Skin of body (tissue), 3 donors: ENCODE measurements at places on chromosomes 11 and 22. TPM values are rescaled to one million over a fixed set of nuclear protein-coding genes. Genes with fewer than 3 reads are reported as not detected.

DNA sequence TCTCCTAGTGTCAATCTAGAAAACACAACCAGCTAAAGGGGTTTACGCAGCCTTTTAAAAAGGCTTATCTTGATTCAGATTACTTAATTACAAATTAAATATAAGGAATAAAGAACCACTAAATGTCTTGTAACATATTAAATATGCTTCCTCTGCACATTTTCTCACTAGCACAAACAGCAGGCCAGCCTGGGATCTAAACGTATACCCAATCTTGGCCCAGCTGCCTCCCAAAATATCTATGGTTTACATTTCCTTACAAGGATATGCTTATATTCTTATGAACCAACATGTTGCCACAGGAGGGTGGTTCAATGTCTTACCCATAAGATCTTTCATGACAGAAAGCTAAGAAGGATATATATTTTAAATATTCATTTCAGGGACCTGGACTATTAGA is 7.7 kb downstream of the LGR4 start:
- DNase-seq = no peak

DNA sequence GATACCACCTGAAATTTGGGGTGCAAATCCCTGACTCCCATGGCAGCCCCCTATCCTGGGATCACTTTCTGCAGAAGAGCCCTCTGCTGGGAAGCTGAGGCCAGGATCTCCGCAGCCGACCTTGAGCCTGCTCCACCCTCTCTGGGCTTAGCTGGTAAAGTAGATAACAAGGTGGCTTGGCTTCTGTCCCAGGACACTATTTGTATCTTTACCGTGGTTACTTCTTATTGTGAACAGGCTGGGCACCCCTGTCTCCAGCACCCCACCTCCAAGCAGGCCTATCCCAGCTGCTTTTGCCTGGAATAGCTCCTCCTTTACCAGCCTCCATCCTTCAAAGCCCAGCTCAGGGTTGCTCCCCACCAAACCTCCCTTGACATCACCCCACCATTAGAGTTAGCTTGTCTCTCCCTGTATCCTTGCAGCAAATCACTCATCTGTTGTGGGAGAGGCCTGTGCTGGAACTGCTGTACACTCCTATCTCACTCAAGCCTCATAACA is 35.2 kb upstream of the P2RY2 start:
- DNase-seq = no peak

DNA sequence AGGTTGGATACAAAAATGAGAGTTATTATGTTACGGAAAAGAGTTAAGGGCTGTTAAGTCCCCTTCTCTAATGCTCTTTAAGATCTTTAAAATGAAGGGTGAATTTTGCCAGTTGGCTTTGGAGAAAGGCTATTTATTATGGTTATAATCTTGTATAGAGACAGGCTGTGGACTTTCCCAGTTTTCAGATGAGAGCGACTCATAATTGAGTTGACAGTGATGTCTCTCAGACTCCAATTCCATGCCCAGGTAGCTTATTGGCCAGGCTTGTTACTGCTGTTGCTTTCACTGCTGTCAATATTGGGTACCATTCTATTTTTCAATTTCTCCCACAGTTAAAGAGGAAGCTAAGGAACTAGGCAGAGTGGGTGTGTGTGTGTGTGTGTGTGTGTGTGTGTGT is 13.1 kb downstream of the ENDOD1 start:
- no peak for DNase-seq

DNA sequence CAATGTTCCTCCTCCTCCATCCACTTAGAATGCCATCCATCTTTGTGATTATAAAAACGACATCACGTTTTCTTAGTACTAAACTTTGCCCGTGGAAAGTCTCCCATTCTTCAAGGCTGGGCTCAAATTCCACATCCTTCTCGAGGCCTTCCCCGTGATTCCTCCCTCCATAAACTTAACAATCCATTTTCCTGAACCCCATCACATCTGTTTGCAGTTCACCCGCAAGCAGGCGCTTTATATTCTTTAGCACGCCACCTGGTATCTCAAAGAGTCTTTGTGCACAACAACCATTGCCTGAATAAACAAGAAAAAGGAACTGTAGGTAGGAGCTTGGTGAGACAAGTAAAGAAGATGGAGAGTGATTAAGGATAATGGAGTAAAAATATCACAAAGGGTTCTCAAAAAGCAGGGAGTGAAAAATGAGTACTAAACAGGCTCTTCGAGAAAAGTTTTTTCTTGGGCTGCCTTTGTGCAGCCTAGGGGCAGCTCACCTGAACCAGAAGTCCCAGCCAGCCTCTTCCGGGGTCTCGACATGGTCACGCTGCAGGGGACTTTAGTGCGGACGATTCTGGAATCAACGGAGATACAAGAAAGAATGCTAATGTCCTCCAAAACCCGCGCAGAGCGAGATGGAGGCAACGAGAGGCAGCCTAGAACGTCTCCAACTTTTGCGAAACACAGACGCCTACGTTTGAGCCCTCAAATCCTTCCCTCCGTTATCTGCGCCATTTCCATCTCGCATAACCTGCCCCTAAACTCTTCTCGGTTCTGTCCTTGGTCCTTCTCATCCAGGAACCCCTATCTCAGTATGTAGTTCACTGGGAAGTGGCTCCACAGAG is 585 bp downstream of the THYN1 start:
- DNase-seq = no peak

GRCh38 chr11:38927993-38928392 is 2330.0 kb upstream of the RAG2 start:
- DNase-seq = no peak

GGTLC3 gene
- total RNA-seq = not detected
